ENCODE measurements at places on chromosomes 2 and 18.
A peak's percentile ranks its signal among the peaks of the same experiment; 100 is the strongest.

DNA sequence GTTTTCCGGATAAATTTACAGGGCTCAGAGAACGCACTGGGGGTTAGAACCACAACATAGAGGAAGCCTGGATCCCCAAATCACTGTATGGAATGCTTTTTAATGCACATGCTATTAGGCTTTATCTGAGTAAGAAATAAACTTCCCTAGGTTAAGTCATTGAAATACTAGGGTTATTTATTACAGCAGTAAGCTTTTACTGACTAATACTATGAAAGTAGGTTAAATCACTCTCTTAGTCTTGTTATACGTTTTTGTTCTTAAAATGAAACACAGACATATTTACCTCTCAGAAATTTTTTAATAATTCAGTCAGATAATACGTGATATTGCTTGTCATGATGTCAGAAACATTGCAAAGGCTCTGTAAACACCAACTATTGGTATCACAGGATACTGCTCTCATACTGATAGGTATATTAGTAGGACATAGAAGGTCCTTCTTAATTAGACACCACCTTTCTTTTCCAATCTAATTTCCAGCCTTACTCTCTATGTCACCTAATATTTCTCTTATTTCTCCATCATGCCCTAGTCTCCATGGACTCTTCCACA, 162.7 kb upstream of the NYAP2 start:
- DNase-seq: no peak

DNA sequence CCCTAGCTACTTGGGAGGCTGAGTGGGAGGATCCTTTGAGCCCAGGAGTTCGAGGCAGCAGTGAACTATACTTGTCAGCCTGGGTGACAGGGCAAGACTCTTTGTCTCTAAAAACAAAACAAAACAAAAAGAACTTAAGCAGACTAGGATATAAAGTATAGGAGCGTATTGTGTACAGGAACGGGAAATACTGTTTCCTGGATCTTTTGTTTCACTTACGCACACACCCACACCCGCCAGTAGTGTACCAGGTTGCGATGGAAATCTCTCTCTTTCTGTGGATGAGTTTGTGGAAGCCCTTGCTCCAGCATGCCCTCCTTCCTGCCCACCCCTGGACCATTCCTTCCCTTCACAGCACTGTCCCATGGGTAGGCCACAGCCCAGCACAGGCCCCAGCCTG, 136.3 kb downstream of the RPIA start:
- no peak for DNase-seq

GRCh38 chr2:7911196-7911595, 770.7 kb upstream of the ID2 start:
- no peak for DNase-seq

GRCh38 chr2:126643972-126644371, 12.0 kb upstream of the GYPC start:
- no peak for DNase-seq

DNA sequence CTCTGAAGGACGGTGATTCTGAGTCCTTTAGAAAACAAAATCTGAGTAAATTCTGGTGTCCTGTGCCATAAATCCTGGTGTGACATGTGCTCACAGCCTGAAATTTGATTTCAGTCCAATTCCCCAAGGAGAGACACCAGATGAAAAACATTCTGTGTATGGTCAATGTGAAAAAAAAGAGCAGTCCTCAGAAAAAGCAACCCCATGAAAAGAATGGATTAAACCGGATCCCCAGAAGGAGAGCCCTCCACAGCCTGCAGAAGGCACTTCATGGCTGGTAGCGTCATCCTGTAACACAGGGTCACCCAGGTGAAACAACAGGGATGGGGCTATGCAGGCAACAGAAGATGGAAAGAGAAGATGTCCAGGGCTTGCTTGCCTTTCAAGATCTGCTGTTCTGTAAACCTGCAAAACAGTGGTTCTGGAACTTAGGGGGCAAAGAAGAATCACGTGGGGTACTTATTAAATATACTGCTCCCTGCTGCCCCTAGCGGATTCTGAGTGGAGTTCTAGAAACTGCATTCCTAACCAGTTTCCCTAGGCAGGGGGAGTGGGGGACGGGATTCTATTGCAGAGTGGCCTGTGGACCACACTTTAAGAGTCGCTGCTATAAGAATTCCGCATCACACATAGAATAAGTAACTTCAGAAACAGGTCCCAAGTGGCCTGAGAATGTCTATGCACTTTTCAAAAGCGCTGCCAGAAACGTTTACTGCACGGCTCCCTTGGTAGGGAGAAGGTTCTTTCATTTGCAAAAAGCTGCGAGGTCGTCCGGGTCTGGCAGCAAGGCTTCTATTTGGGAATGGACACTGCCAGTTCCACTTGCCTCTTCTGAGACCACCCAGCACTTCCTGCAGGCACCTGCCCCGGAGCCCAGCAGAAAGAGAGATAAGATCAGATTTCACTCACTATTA, 118.9 kb upstream of the ARL5A start:
- peak; percentile 23 for DNase-seq

DNA sequence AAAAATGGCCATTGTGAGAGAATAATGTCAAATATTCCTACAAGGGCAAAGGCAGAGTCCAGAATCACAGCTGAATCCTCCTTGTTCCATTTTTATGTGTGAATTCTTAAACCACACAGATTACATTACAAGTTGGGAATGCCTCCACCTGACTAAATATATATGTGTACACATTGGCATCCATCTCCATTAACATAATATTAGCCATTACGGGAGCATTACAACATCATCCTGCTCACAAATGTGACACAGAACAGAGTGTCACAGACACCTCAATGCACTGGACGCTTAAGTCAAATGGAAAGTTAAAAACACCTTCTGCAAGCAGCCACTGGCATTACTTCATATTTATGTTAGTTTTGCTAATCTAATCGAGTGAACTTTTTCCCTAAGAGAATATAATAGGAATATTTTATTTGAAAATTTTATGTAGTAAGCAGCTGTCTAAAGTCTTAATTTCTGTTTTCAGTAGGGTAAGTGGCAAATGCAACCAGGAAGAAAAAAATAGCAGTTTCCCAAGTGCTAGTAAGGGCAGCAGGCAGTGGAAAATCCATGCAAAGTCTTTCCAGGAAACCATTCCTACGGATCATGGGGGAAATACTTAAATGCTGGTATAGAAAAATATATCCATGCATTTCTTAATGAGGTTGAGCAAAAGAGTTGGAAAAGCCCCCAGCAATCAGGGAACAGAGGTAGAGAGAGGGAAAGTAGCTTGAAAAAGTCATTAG, 255.6 kb downstream of the OSR1 start:
- DNase-seq: no peak

DNA sequence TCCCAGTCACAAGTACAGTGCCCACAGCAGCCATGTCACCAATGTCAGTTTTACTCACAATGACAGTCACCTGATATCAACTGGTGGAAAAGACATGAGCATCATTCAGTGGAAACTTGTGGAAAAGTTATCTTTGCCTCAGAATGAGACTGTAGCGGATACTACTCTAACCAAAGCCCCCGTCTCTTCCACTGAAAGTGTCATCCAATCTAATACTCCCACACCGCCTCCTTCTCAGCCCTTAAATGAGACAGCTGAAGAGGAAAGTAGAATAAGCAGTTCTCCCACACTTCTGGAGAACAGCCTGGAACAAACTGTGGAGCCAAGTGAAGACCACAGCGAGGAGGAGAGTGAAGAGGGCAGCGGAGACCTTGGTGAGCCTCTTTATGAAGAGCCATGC, 31.3 kb downstream of the COX7A2L start:
- DNase-seq: no peak

DNA sequence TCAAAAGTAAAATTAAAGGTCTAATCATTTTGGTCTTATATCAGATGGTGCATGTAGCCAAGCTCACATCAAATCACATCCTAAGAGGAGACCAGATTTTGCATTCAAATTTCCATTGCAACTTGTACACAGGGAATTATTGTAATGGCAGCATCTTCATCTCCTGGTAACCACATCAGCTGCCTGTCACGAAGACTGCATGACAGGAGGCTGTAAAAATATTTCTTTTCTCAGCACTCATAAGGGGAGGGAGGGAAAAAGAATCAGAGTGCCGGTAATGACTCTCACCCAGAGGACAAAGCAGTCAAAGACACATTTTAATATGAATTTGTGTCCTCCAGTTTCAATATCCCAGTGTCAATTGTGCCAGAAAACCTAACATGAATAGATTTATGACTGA, 216.7 kb downstream of the TMEM163 start:
- no peak for DNase-seq

DNA sequence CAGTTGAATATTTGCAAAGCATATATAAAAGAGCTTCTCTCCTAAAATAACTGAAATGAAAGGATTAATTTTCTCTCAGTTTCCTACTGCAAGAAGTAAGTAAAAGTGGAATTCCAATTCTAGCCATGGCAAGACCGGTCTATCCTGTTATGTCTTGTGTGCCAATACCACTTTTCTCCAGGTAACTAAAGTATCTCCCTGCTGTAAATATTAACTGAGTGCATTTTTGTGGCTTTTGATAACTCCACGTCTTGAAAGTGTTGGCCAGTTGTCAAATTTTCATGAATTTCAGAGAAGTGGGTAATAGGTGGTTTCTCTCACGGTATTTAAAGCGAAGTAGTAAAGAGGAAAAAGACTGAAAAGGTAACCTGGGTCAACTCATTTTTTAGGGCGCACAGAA, 225.9 kb downstream of the NEDD4L start:
- DNase-seq: peak; percentile 68

- no peak for DNase-seq
Observed at GRCh38 chr2:43003702-43004101, 211.3 kb upstream of the HAAO start.

All from right lung (tissue), 10 donors.